ENCODE measurements at places on chromosomes 7 and 10.
A peak's percentile ranks its signal among the peaks of the same experiment; 100 is the strongest.

GRCh38 chr10:1247598-1248261, 191.5 kb downstream of the WDR37 start:
- DNase-seq, result no peak

- no peak for DNase-seq
These were observed 17.2 kb upstream of the GLI3 start for GRCh38 chr7:42254217-42254616.

DNA sequence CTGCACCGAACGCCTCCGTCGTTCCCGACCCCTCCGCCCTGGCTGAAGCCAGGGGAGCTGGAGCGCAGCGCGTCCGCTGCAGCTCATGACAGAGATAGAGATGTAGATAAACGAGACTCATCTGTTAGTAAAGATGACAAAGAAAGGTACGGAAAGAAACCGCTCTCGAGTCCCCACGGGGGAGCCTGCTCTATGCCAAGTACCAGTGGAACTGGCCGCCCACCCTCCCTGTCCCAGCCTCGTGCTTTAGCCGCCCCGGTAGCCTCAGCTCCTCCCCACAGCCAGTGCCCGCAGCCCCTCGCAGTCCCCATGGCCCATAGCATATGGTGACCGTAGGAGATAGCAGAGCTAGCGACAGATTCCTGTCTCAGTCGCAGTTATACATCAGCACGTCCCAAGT, 344.7 kb upstream of the GALNT17 start:
- DNase-seq, result no peak

- DNase-seq, result no peak
These were observed 110.0 kb downstream of the PDGFA start for GRCh38 chr7:409339-410281.

- no peak for DNase-seq
These were observed 136.5 kb upstream of the ETV1 start for GRCh38 chr7:14125998-14126397.

GRCh38 chr10:100998991-100999741, 442 bp upstream of the LZTS2 start:
- peak; percentile 53 for DNase-seq

- DNase-seq, result no peak
These were observed 748.0 kb downstream of the CNTNAP2 start for GRCh38 chr7:146864644-146865043.

- no peak for DNase-seq
These were observed 21.9 kb upstream of the ECHDC3 start for GRCh38 chr10:11720260-11720741.

DNA sequence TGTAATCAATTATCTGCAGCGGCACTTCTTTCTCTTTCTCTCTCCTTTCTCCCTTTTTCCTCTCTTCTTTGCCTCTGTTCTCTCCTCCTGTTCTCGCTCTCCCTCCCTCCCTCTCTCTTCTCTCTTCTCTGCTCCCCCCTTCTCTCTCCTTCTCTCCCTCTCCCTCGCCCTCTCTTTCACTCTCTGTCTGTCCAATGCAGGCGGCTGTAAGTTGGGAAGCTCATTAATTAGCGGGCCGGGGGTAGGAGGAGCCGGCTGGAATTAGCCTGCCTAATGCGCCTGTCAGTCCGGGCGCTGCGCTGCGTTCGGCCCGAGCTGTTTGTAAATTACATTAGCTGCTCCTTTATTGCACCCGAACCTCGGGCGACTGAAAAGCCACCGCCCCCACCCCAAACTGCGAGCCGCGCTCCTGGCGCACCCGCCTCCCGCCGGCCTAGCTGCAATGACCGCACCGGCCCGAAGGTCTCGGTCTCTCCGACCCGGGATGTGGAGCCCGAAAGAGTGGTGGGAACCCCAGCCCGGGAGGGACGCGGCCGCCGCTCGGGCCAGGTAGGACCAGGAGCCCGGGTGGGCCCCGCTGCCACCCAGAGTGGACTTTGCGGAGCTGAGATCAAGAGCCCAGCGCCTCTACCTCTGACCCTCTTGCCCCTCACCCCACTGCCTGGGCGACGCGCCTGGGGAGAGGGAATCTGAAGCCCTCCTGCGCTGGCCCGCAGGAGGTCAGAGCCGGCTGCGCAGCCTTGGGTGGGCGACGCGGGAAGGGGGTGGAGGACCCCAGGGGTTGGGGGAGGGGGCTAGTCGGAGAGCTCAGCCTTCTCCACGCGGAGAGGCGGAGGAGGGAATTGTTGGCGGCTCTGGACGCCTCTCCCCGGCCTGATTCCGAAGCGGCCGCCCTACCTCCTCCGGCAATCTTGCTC, at the start of gene LBX1:
Gene LBX1 (minus strand): TSS at position 198 of the 917 bp plus-strand sequence. CDS start 648 bp downstream, outside the sequence.
- DNase-seq, result no peak

DNA sequence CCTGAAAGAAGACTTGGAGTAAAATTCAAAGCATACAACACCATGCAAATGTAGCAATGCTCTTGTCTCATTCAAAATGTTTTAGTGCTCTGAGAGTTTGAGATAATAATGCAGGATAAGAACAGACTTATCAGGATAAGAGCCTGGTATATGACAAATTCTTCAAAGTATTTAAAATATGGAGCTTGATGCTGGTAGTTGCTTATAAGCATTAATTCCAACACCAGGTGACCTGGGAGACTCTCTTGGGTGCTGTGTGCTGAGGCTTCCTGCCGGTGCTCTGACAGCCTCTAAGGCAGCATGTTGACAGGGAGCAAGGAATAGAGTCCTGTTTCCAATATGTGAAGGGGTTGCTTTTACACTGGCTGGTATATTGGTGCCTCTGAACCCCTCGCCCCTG, 34.8 kb upstream of the SLC26A5 start:
- no peak for DNase-seq

Data from activated CD8-positive, alpha-beta memory T cell treated with anti-CD3 and anti-CD28 coated beads for 4 hours (primary cell).